ENCODE measurements at places on chromosomes 3 and 15. TPM values are rescaled to one million over a fixed set of nuclear protein-coding genes. Genes with fewer than 3 reads are reported as not detected.

DNA sequence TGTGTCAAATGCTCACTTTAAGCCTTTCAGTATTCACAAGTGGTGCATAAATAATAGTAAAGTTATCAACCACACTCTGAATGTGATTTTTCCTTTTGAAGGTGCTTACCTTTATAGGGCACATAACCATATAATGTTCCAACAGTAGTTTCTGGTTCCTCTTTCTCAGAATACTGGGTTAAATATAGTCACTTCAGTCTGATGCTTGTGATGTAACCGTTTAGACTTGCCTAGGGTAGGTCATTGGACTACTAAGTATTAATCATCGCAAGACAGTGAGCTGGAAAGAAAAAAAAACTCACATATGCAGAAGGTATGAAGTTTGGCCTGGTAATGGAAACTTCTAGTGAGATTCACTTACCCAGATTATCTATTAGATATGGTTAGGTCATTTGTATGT is 1.9 kb downstream of the KBTBD8 start:
- peak; percentile 86 for DNase-seq

- DNase-seq = peak; percentile 16
These were observed at the start of gene CD200 for GRCh38 chr3:112333002-112333380. Gene CD200 (plus strand): TSS chr3:112333156. CDS start chr3:112333213, 57 bp downstream.

- DNase-seq = peak; percentile 50
These were observed 92.0 kb downstream of the ALCAM start for GRCh38 chr3:105458518-105459215.

DNA sequence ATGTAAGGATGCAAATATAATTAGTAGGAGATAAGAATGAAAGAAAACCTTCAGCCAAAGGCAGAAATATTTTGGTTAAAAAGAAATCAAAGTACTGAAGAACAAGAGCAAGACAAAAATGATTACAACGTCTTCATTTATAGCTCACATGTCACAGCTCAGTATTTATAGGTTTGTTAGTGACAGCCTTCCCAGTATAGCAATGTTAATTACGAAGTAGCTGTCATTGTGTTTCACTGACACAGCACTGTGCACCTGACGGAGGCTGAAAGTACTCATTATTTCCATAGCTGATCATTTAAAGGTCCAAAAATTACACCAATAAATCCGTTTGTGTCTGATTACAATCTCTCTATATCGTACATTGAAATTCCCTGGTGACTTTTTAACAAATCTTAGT is 561 bp upstream of the OSTN start:
- no peak for DNase-seq

The CD200 gene
- total RNA-seq = 1.1 TPM

The ADAMTS17 gene
- total RNA-seq = 0.28 TPM
